Femur (tissue), 1 donor: ENCODE measurements at places on chromosomes 4 and X.

DNA sequence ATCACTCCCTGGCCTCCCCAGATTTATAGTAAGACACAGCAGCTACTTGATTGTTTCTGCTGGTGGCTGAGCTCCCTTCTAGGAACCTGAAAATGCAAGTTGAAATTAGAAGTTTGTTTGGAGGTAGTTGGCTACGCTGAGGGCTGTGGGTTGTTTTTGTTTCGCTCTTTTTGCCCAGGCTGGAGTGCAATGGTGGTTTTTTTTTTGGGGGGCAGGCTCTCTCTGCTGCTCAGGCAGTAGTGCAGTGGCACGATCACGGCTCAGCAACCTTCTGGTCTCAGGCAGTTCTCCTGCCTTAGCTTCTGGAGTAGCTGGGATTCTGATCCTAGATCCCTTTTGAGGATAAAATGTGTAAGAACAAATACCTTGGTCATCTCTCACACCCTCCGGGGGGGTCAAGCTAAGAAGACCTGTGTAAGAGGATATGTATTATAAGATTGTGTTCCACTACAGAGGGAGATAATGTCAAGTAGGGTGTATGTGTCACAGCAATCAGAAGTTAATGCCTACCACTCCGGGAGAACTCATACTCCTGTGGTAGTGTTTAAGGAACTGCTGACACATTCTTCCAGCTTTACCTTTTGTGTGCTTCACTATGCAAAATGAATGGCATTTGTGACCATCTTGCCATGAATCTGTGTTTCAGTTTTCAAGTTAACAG lies 9.7 kb downstream of the JADE1 start:
- DNase-seq: no peak

GRCh38 chrX:38273453-38273852 lies 52.8 kb upstream of the SRPX start:
- no peak for DNase-seq

DNA sequence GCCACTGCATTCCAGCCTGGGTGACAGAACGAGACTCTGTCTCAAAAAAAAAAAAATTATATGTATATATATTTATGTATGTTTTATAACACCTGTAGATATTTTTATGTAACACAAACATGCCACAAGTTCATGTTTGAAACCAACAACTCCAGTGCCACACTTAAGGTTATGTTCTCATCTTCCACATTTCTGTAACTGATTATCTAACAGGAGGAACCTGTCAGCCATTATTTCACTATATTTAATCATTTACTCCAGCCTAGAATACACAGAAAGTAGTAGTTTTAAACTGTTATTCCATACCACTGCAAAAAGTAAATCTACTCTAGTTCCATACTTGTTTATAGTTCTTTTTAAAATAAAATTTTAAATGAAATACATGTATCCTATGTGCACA lies 32.3 kb downstream of the MCUB start:
- no peak for DNase-seq

DNA sequence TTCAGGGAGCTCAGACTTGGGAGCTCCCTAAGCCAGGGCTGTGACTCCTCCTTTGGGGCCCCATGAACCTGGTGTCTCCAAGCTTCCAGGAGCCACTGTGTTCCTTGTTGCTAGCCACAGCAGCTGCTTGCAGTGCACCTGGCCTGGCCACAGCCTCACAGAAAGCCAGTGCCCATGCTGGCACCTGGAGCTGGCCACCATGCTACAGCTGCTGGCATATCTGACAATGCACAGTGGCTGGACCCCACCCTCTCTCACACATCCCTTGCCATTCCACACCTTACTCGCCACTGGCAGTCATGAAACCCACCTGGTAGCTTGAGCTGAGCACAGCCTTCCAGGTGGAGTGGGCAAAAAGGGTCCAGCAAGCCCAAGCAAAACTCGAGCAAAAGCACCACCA lies 441.7 kb downstream of the ARAP2 start:
- no peak for DNase-seq

GRCh38 chr4:52091801-52092200 lies 40.7 kb downstream of the SPATA18 start:
- no peak for DNase-seq

- no peak for DNase-seq
Observed at GRCh38 chrX:44274096-44274495, 69.4 kb downstream of the EFHC2 start.
